ENCODE measurements at places on chromosomes 1 and 21.
A peak's percentile ranks its signal among the peaks of the same experiment; 100 is the strongest.

DNA sequence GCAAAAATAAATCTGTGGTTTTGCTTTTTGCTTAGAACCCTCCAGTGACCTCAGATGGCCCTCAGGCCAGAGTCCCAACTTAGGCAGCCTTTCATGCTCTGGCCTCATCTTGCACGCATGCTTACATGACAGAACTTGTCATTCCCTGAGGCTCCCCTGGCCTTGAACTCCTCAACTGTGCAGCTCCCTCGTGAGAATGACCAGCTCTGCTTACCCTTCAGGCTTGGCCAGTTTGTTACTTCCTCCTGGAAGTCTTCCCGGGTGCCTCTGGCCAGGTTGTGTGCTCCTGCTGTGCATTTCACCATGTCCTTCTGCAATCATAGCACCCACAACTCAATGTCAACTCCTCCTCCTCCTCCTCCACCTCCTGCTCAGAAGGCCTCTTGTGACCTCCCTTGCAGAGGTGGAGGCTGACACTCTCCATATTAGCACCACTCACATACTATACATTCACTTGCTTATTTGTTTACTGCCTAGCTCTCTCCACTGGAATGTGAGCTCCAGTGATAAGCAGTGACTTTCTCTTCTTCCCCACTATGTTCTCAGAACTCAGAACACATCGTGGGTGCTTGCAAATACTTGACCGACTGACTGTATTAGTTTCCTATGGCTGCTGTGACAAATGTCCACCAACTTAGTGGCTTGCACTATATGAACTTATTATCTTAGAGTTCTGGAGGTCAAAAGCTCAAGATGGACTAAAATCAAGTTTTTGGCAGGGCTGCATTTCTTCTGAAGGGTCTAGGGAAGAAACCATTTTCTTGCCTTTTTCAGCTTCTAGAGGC lies 41.9 kb downstream of the RCSD1 start:
- DNase-seq, result no peak

DNA sequence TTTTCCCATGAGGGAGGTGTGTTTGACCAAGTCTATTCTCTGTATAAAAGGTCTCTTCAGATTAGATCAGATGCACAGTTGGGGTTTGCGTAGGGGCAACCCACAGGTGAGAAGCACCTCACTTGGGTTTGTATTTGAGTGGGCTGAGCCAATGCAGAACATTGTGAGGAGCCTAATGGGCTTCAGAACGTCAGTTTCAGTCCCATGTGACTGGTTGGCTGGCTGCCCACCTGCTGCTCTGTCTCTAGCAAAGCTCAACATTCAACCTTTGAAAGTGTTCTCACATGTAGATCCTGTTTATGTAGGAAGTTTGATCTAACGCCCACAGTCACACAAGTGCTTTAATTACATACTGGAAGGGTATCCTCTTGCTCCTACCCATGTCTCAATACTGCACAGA lies 105.5 kb downstream of the FASLG start:
- peak; percentile 52 for DNase-seq

- peak; percentile 66 for DNase-seq
These were observed 19.2 kb upstream of the CLSTN1 start for GRCh38 chr1:9842781-9843575.

DNA sequence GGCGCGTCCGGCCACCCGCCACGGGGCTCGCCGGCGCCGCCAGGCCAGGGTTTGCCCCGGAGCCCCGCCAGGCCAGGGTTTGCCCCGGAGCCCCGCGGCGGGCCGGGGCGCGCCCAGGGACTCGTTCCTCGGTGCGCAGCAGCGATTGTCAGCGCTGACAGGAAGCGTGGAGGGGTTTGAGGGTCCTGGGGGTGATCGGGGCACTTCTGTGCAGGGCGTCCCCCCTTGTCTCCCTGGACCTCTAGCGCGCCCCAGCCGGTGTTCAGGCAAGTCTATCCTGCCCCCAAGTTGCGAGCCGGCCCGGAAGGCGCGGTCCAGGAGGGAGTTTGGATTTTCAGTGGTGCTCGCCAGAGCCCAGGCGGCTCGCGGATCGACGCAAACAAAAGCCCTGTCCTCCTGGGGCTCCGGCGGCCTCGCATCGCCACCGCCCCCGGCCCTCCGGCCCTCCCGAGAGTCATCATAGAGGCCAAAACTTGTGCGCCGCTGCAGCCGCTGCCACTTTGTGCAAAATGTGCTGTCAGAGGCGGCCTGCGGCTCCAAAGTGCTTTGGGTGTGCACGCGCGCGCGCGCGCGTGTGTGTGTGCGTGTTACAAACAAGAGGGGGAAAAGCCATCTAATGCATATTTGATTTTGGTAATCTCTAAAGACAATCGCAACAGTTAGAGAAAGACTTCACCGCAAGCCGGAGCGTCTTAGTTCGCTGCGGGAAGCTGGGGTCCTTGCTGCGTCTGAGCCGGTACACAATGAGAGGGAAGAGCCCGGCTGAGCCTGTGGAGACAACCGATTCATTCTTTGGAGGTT lies 1.0 kb downstream of the ROR1 start:
- DNase-seq, result peak; percentile 61

- no peak for DNase-seq
These were observed 21.2 kb downstream of the ACTRT2 start for GRCh38 chr1:3042481-3042880.

DNA sequence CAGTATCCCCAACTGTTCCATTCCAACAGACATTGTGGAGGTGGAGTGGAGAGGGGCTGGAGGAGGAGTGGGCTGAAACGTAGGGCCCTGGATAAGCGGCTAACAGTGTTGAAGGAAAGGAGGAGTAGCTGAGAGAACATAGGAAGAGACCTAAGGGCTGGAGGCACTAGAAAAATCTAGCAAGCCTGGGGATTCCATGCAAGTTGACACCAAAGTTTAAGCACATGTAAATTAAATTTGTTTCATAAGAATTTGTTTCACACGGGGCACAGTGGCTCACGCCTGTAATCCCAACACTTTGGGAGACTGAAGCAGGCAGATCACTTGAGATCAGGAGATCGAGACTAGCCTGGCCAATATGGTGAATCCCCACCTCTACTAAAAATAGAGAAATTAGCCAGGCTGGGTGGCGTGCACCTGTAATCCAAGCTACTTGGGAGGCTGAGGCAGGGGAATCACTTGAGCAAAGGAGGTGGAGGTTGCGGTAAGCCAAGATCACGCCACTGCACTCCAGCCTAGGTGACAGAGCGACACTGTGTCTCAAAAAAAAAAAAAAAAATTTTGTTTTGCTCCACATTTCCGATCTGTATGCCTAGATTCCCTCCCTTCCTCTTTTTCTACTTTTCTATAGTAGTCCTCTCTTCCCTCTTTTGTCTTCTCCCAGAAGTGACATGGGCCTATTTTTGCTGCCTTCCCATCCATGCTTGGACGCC lies 530 bp upstream of the CD244 start:
- no peak for DNase-seq

DNA sequence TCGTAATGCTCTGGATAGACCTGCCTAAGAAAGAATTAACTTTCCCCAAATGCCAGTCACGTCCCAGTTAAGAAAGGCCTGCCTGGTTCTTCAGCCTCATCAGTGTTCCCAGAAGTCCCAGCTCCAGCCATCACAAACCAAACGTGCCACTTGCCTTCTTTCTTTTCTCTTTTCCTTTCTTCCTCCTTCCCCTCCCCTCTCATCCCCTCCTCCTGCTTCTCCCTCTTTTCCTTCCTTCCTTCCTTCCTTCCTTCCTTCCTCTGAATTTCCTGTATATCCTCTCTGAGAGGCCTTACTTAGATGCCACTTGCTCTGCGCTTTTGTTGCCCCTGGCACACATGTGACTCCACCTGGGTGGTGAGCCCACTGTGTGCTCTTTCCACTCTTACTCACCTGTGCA lies 228.2 kb downstream of the NFIA start:
- no peak for DNase-seq

GRCh38 chr1:153968000-153968363 lies 280 bp downstream of the CREB3L4 start:
- DNase-seq, result no peak

- DNase-seq, result no peak
These were observed 442.9 kb upstream of the NEGR1 start for GRCh38 chr1:72724951-72725861.

DNA sequence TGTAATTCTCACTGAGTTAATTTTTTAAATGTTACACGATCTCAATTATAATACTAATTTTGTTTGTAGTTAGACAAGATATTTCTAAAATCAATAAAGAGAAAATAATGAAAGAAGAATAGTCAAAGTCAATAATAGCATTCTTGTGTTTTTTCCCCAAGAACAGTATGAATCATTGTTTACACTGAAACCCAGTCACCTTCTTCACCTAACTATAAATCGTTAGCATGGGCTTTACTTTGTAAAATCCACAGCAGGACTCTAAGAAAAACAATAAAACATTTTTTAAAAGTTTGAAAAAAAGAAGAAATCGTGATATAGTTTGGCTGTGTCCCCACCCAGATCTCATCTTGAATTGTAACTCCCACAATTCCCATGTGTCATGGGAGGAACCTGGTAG lies 234.6 kb upstream of the LYPLAL1 start:
- DNase-seq, result no peak

GRCh38 chr1:60668585-60668984 lies 413.8 kb upstream of the NFIA start:
- no peak for DNase-seq

- no peak for DNase-seq
These were observed 149.2 kb downstream of the OMA1 start for GRCh38 chr1:58397187-58397820.

DNA sequence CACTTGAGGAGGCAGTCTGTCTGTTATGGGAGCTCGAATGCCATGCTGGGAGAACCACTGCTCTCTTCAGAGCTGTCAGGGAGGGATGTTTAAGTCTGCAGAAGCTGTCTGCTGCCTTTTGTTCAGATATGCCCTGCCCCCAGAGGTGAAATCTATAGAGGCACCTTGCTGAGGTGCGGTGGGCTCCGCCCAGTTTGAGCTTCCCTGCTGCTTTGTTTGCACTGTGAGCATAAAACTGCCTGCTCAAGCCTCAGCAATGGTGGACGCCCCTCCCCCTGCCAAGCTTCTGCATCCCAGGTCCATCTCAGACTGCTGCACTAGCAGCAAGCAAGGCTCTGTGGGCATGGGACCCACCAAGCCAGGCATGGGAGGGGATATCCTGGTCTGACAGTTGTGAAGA lies 247.5 kb downstream of the LMX1A start:
- DNase-seq, result no peak

DNA sequence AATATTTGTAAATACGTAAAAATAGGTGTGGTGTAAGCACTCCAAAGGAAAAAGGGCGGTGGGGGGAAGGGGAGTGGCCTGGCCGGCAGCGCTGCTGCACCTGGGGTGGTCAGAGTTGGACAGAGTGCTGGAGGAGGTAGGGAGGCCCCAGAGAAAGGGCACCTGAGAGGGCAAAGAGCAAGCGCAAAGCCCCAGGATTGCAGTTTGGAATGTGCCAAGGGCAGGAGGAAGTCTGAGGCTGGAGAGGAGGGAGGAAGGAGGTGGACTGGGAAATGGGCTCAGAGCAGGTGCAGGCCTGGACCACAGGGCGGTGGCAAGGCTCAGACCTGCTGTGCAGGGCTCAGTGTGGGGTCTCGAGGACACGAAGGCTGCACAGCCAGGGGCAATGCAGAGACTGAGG lies 30.6 kb downstream of the LDLRAP1 start:
- no peak for DNase-seq

DNA sequence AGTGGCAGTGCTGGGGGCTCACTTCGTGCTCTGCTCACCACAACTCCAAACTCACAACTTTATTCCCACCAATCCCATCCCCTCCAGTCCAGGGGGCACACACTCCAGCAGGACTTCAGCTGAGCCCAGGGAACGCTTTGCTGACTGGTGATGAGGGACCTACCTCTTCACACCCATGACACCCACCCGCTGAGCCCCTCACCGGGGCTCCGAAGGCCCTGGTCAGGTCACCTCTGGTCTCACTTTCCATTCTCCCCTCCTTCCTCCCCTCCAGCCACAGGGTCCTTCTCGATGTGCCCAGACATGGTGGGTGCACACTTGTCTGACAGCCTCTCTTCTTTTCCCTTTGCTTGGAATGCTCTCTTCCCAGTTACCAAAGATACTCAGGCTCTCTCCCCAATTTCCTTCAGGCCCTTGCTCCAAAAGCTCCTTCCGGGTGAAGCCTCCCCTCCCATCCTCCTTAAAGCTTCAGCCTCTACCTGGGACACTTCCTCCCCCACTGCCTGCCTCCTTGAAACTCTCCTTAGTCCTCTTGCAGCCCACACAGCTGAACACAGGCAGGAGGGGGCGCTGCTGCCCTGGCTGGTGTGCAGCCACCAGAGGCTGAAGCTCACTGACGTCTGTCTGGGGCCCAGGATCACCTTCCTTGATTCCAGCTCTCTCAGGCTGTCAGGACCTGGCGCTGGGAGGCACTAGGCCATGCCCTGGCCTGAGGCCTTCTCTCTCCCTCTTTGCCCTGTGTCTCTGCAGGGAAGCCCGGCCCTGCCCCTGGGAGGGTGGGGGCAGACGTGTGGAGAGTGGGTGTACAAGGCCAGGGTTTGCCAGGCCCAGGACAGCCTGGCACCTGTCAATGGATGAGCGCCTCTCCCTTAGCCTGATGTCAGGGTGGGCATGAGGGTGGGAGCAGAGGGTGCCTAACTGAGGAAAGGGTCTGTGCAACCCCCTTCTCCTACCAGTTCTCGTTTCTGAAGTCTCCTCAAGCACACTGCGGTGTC lies 1.6 kb downstream of the KCNE1 start:
- peak; percentile 89 for DNase-seq

DNA sequence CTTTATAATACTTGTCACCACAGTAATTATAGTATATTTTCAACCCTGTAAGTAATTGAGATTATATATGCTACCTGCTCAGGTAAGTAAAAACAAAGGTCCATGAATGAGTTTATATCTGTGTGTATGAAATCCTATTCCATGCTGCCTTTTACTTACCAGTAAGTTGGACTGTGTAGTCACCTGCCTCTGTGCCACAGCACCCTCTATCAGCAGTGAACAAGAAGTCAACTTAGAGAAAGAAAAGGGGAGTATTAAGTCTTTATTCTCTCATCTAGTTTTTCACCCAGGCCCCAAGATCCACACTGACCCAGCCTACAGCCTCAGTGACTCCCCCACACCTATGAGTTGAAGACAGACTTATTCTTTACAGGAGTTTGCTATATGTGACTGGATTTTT lies 36.9 kb upstream of the IFI16 start:
- DNase-seq, result no peak

GRCh38 chr1:200979574-200980451 lies 43.7 kb downstream of the KIF21B start:
- DNase-seq, result no peak

- peak; percentile 88 for DNase-seq
These were observed 106.5 kb downstream of the HLCS start for GRCh38 chr21:36859744-36860501.

GRCh38 chr1:61149010-61149860 lies 66.9 kb downstream of the NFIA start:
- DNase-seq, result no peak

DNA sequence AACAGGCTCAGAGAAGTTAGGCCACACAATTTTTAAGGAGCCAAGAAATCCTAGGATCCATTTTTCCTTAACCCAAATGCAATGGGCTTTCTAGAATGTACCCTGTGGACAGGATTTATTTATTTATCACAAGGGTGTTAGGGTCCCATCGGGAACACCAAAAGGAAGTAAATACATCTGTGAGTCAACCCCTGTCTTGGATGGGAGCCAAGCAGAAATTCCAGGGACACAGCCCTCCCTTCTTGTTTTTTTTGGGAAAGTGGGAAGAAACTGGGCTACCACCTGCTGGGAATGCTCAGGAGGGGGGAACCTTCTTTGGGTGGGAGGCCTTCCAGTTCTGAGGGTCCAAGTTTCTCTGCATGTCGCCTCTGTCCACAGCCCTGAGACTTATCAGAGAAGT lies 1.3 kb downstream of the CRNN start:
- no peak for DNase-seq

GRCh38 chr1:209839875-209840546 lies 12.2 kb downstream of the UTP25 start:
- DNase-seq, result no peak

GRCh38 chr1:188027613-188028012 lies 1198.9 kb downstream of the PLA2G4A start:
- DNase-seq, result no peak

Measured in Right ventricle myocardium superior (tissue), 1 donor.